Frontal cortex (tissue), 4 donors: ENCODE measurements at places on chromosomes 4 and X. TPM values are rescaled to one million over a fixed set of nuclear protein-coding genes. Genes with fewer than 3 reads are reported as not detected.

DNA sequence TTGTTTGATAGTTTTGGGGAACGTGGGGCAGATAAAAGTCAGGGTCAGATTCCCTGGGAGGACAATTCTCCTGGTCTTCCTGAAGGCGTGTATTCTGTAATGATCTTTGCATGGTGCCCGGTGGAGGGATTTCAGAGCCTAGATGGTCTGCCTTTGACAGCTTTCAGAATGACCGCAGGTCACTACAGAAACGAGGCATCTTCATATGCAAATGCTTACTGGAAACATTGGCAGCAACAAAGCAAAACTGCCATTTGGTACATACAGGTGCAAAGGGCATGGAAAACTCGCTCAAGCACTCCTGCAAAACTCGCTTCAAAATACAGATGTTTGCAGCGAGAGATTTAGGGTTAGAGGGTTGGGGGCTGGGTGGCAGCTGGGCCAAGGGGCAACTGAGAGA is 8.8 kb downstream of the C4orf50 start:
- DNase-seq: no peak

DNA sequence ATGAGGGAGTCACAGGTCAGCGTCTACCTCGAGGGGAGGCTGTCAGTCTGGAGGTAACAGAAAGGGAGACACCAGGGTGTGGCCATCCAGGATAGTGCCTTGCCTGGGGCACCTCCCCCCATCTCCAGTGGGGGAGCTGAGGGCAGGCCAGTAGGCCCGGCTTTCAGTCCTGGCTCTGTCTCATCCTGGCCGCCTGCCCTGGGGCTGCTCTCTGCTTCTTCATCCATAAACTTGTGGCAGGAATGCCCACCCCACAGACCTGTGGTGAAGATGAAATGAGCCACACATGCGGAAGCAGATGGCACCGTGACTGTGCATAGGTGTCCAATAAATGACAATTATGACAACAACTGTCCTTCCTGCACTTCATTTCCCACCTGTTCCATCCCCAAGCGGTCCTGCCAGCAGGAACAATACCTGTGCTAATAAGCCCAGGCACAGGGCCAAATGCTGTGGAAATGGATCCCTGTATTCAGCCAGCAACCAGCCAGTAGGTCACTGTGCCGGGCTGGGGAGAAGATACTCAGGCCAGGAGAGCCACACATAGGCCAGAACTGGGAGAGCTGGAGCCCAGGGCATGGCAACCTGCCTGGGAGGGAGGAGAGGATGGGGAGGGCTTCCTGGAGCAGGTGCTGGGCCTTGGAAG is 30.2 kb downstream of the TRO start:
- no peak for DNase-seq

- no peak for DNase-seq
These were observed 30.5 kb downstream of the NELFA start for GRCh38 chr4:1978226-1978625.

DNA sequence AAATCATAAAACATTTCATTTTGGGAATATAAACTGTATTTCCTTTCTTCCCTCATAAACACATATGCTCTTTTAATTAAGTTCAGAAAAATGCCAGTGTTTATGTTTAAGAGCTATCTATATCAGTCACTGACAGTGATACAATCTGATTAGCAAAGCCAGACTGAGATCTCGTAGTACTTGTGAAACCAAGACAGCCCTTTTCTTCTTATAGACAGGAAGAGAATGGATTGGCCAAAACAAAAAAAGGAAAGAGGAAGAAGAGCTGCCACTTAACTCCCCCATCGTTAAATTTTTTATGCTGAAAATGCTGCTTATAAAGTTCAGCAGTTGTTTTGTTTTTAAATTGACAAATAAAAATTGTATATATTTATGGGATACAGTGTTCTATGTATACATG is 87.4 kb downstream of the PLAC1 start:
- DNase-seq: no peak

The CPZ gene
- total RNA-seq: 2.9 TPM

DNA sequence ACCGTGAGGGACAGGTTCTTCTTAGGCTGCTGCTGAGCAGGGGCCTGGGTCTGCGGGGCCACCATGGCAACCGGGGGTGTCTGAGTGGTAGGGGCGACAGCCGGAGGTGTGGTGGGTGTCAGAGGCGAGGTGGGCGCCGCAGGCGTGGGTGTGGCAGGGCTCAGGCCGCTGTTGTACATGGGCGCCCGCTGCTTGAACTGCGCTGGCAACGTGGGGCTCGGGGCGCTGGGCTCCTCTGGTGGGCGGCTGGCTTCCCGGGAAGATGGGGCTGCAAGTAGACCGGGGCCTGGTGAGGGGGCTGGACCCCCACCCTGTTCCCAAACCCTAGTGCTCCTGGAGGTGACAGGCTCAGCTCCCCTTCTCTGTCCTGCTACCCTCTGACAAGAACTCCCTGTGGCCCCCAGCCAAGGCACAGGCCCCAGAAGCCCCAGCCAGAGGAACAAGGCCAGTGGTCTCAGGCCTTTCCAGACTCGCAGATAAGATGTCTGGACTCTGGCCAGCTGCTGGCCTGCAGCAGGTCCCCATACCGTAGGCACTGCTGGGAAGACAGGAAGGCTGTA is 24.8 kb downstream of the NELFA start:
- DNase-seq: no peak

DNA sequence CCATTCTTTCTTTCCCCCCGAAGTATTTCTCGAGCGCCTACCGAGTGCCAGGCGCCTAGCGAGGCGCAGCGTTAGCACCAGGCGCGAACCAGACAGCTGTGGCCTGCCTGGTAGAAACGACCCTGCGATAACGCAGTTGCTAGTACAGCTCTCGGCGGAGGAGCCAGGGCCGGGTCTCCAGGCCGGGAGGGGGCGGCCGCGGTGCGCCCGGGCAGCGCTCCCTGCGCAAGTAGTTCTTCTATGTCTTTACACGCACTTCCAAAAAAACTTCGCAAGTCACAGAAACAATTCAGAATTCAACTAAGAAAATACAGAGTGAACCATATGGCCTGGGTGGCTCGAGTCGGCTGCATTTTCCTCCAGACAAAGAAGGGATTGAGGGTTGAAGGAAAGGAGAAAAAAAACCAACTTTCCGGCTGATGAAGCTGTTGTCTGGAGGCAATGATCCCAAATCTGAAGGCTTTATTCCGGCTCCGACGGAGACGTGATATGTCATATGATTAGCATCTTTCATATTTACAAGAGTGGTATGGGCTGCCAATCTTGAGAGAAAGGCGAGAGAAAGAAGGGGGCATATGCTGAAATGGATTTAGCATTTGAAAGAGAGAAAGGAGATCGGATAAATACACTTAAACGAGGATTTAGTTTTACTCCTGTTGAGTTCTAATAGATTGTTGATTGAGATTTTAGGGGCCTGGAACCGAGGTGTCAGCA is 7.2 kb upstream of the NEUROG2 start:
- DNase-seq: no peak

DNA sequence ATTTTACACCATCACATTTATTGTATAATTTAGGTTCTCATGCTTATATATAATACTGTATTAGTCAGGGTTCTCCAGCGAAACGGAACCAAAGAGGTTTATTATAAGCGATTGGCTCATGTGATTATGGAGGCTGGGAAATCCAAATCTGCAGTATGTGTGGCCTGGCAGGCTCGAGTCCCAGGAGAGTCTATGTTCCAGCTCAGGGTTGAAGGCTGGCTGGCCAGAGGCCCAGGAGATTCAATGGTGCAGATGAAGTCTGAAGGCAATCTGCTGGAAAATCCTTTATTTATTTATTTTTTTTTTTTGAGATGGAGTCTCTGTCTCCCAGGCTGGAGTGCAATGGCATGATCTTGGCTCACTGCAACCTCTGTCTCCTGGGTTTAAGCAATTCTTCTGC is 63.0 kb upstream of the WDFY3 start:
- DNase-seq: no peak

DNA sequence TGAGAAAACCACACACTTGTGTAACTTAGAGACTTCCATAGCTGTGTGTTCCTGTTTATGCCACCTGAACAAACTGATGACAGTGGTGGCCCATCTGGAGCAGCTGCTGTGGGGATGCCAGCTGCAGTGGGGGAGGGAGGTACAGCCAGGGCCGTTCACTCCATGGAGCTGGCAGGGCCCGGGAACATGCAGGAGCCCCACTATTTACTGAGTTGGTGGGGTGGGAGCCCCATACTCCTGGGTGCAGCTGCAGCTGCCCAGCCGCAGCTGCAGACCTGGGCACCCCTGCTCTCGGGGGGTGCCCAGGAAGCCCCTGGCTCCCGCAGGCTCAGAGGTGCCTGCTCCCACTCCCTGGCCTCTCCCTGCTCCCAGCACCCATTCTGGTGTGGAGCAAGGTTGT is 398.6 kb upstream of the RASGEF1B start:
- no peak for DNase-seq

- no peak for DNase-seq
These were observed 128.8 kb downstream of the AMELX start for GRCh38 chrX:11421805-11422524.

The RTL5 gene
- 4.1 TPM for total RNA-seq

DNA sequence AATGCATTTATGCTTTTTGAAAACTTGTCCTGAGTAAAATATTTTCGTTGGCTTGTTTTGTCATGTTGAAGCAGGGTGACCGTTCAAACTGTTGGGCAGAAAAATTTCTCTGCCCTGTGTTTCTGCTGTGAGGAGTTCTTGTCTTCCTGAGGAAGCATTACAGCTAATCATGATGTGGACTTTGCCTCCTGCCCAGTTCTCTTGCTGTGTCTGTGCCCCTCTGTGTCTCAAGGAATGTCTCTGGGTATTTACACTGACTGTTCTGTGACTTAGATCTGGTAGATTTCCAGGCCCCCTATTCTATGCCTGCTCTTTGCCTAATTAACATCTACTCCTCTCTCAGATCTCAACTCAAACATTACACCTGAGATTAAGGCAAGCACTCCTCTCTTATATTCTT is 30.4 kb upstream of the RPL34 start:
- no peak for DNase-seq

- DNase-seq: no peak
These were observed 139.5 kb downstream of the SLIT2 start for GRCh38 chr4:20391198-20391597.

GRCh38 chr4:186724058-186724863 is 605 bp upstream of the FAT1 start:
- DNase-seq: peak; percentile 72

The DMD gene
- 56.7 TPM for total RNA-seq

The UNC5C gene
- 14.3 TPM for total RNA-seq

GRCh38 chr4:56856656-56857055 is 35.2 kb upstream of the SPINK2 start:
- DNase-seq: no peak

The GPC4 gene
- total RNA-seq: 1.2 TPM

GRCh38 chr4:24451870-24452269 is 132.5 kb downstream of the DHX15 start:
- DNase-seq: no peak

DNA sequence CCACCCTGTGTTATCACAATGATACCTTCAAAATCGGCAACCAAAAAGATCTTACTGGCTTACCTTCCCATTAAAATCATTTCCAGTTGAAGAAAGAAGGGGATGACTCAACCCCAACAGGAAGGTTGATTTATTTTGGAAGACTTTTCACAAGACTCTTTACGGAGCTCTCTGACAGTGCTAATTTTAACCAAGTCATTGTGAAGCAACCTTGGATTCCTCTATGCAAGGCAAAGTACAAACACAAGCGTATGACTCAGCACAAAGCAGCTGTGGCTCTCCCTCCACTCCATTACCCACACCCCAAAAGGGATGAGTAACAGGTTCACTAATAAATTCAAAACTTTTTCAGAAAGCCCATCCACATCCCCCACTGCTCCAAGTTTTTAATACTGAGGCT is 213.8 kb upstream of the FGF13 start:
- no peak for DNase-seq

DNA sequence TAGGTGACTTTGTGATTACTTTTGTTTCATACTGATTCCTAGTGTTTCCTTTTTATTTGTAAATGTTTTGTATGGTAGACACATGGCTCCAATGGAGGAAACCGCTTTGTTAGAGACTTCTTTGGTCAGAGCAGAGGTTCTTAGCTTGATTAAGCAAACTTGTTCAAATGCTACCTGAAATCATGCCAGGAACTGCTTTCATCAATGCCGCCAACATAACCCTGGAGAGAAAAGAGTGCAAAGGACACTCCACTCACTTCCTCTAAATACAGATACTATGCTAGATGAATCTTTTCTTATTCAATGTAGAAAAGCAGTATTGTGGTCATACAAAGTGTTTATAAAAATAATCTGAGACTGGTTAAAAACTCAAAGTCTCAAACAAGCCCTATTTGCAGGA is 25.7 kb upstream of the COX7B2 start:
- DNase-seq: no peak

The ZNF81 gene
- 13.9 TPM for total RNA-seq

- DNase-seq: no peak
These were observed 31.5 kb upstream of the GTPBP6 start for GRCh38 chrX:350148-350533.
